ENCODE measurements at places on chromosomes 13 and 19.

DNA sequence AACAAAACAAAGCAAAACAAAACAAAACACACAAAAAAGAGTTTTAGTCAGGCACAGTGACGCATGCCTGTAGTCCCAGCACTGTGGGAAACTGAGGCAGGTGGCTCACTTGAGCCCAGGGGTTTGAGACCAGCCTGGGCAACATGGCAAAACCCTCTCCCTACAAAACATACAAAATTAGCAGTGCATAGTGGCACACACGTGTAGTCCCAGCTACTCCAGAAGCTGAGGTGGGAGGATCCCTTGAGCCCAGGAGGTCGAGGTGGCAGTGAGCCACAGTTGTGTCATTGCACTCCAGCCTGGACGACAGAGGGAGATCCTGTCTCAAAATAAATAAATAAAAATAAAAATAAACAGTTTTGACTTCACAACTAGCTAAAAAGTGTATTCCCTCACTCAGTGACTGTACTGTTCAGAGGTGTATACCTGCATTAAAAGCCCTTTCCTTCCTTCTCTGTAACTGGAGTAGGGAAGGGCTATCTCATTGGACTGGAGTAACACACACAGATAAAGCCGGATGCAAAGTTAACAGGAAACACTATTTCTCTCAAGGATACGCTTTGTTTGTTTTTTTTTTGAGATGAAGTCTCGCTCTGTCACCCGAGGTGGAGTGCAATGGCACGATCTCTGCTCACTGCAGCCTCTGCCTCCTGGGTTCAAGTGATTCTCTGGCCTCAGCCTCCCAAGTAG is 3.7 kb upstream of the BAX start:
- no peak for DNase-seq

GRCh38 chr13:51942189-51942588 is 69.1 kb downstream of the ATP7B start:
- no peak for DNase-seq

DNA sequence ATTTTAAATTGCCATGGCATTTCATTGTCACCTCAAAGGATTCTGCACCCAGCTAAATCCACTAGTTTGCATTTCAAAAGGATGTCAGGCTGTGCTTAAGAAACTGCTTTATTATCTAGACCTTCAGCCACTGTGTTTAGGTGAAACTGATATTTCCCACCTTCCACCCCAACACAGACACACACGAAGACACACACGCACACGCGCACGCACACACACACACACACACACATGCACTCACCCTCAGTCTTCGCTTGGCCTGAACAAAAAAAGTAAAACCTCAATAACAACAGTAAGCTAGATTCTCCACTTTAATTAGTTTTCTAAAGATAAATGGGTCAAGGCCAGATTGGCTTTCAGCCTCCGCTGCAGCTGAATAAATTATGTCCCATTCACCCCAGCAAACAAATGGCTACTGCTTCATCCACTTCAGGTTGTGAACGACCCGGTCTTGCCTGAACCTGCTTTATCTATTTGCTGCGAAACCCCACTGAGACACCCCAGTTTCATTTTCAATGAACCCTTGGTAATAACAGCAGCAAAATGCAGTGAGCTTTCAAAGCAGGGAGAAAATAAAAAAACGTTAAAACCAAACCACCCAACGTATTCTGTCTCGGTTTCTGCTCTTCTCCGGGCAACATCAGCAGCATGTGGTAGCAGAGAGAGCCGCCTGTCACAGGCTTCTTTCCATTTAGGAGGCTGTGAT is 166.8 kb downstream of the DCT start:
- DNase-seq = no peak

GRCh38 chr19:1411255-1412191 is 4.1 kb downstream of the DAZAP1 start:
- DNase-seq = no peak

GRCh38 chr13:79392882-79393563 is 13.0 kb downstream of the RBM26 start:
- peak; percentile 26 for DNase-seq

GRCh38 chr13:51260154-51260553 is 38.0 kb downstream of the FAM124A start:
- no peak for DNase-seq

DNA sequence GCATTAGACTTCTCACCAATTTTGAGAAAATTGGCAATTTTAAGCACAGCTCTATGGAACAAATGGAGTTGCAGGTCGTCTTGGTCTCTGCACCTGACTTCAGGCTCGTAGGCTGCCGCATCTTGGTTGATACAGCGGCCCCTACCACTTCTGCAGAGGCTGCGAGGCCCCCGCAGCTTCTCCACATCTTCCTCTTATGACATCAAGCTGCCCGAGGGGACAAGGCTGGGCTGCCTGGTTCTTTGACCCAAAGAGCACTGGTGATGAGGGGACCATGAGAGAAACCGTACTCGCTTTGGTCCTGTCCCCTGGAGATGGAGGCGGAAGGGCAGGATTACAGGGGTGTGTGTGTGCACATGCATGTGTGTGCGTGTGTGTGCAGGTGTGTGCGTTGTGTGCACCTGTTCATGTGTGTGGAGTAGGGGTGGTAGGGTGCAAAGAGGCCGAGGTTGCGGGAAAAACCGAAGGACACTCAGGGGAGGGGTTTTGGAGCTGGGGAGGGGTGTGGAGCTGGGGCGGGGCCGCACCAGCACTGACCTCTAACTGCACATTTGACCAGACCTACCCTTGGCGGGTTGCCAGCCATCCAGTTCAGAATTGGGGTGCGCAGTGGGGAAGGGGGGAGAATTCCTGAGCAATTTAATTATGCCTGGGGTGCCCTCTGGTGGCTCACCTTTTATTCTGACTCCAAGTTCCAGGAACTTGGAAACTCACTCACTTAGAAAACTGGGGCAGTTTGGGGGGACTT is 65.1 kb upstream of the ARHGEF7 start:
- no peak for DNase-seq

GRCh38 chr13:27796544-27797227 is 4.4 kb downstream of the GSX1 start:
- DNase-seq = no peak

- DNase-seq = no peak
These were observed 220.9 kb downstream of the TSHZ3 start for GRCh38 chr19:31128291-31128690.

GRCh38 chr13:21683034-21683733 is 12.3 kb downstream of the FGF9 start:
- no peak for DNase-seq

GRCh38 chr13:81602241-81602640 is 1261.3 kb upstream of the SPRY2 start:
- DNase-seq = no peak

GRCh38 chr13:74820809-74821208 is 661.2 kb downstream of the TBC1D4 start:
- DNase-seq = no peak

DNA sequence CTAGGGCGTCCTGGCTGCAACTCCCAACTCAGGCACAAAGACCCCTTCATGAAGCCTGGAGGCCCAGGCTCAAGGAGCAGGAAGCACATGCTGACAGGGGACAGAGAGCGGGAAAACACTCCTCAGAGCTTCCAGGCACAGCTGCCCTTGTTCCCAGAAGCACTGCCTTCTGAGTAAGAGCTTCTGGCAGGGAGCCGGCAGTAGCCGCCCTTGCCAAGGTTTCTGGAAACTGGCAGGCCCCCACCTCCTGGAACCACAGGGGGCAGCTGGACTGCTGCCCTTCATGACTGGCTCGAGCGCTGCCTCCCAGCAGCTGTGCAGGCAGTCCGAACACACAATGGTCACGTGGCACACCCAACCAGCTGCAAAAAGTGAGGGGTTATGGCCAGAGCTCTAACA is 33.6 kb upstream of the EPHX3 start:
- no peak for DNase-seq

- DNase-seq = peak; percentile 99
These were observed 551 bp upstream of the TSEN34 start for GRCh38 chr19:54190503-54191010.

DNA sequence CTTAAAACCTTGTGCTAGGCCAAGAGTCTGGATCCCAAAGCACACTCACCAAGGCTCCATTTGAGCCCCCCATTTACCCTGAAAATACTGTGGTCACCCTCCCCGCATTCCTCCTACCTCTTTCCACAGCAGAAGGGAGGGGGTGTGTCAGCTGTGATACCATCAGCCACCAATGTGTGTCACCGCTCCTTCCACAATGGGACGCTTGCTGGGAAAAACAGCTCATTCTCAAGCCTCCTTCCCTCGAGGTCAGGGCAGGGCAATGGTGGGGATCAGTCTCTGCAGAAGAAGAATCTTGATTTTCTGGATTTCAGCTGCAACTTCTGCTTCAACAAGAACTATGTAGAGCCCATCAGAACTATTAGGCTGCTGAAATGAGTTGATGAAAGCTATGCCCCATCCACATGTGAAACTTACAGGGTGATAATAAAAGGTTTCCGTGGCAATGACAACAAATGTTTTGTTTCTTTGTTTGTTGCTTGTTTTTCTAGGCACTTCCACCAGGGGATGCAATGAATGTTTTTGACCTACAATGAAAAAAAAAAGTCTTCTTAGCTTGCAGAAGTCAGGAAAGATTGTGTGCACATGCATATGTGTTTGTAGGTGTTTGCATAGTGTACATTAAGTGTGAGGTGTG is 26.4 kb upstream of the ZNF507 start:
- peak; percentile 41 for DNase-seq

- DNase-seq = no peak
These were observed 303.1 kb downstream of the IRS2 start for GRCh38 chr13:109483284-109483683.

GRCh38 chr13:101575581-101575980 is 123.1 kb downstream of the ITGBL1 start:
- no peak for DNase-seq

DNA sequence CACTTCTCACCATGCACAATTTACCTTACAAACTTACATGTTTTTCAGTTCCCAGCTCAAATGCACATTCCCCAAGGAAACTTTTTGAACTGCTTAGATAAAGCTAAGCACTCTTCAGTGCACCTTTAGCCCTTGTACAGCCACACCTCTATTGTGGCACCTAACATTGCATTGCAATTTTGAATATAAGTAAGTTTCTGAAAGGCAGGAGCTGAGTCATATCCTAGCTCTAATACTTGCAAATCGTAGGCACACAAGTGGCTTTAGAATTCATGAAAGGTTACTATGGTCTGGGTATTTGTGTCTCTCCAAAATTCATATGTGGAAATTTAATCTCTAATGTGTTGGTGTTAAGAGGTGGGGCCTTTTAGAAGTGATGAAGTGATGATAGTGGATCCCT is 4.9 kb upstream of the ESD start:
- DNase-seq = no peak

DNA sequence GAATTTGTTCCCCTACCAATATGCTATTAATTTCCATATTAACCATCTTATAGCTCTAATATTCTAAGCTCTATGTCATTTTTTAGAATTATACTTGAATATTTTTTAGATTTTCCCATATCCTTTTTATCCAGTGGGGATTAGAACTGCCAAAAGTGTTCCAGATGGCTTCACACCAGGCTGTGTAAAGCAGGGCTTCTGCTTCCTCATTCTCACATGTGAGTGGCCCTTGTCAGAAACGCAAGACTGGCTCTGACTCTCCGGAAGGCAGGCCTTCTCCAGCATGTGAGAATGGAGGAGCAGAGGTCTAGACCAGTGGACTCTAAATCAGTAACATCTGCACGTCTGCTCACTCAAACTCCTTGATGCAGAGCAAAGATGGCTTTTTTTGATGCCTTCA is 650.1 kb downstream of the FGF9 start:
- no peak for DNase-seq

GRCh38 chr19:54418030-54418929 is 3.0 kb downstream of the TTYH1 start:
- no peak for DNase-seq

DNA sequence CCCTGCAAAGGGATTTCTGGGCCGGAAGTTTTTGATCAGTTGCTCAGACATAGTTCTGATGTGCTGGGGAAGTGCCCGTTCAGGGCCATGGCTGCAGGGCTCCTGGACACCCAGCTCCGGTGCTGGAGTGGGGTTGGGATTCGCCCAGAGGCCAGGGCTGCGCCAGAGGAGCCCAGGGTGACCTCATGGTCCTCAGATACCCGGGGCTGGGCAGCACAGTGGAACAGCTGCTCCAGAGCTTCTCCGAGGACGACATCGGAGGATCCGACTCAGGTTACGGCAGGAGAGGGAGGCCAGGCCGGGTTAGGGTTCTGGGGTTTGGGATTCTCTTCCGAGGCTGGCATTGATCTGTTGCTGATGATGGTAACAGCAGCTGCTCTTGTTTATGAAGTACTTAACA is 20.9 kb downstream of the CARM1 start:
- no peak for DNase-seq

DNA sequence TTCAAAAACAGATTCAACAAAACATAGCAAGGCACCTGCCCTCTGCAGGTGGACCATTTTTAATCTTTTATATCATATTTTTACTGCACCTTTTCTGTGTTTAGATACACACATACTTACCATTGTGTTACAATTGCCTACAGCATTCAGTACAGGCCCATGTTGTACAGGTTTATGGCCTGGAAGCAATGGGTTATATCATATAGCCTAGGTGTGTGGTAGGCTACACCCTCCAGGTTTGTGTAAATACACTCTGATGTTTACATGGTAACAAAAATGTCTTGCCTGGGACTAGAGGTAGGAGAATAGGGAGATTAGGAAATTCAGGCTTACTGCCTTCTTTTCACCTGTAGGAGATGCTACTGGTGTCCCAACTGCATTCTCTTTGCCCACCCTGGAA is 8.2 kb upstream of the UBAC2 start:
- DNase-seq = no peak

- no peak for DNase-seq
These were observed 39.6 kb downstream of the STK24 start for GRCh38 chr13:98537306-98537705.

- no peak for DNase-seq
These were observed 273.4 kb downstream of the DACH1 start for GRCh38 chr13:71593566-71593965.

- no peak for DNase-seq
These were observed 533 bp downstream of the LRCH1 start for GRCh38 chr13:46553521-46553885.

GRCh38 chr13:29771247-29771646 is 79.2 kb downstream of the UBL3 start:
- DNase-seq = peak; percentile 66

DNA sequence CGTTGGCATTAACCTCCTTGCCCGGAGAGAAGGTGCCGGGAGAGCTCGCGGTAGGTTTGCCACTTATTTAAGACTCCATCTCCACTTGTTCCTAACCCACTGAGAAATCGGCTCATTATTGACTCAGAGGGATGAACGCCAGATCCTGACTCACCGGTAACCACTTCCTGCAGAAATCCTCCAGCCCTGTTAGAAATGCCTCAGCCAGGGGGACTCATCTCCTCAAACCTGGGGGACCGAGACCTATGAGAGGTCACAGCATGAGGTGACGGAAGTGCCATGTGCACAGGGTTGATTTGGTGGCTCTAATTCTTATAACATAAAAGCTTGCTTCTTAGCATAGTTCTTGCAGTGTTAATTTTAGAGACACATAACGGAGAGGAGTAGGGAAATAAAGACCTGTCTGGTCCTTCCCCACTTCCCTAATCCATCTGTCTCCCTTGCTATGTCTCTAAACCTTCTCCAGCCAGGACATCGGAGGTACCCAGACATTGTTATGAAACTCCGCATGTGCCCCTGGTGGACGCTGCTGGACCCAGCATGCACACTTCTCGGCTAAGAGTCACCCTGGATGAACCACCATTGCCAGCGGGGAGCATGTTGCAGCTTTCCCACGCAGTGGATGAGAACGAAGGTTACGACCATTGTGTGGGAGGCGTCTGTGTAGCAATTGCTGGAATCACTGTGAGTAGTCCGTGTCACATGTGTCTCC is 158.9 kb downstream of the EFNB2 start:
- DNase-seq = no peak

GRCh38 chr19:10848230-10848856 is at the start of gene C19orf38:
C19orf38 (plus strand) TSS chr19:10848415; CDS start chr19:10848509, 94 bp downstream.
- no peak for DNase-seq

- DNase-seq = no peak
These were observed 23.4 kb downstream of the MED26 start for GRCh38 chr19:16604615-16605014.

Measured in NAMALWA (cell line).